H1 (cell line): ENCODE measurements at places on chromosomes 6 and 20. TPM values are rescaled to one million over a fixed set of nuclear protein-coding genes. Genes with fewer than 3 reads are reported as not detected.
A peak's percentile ranks its signal among the peaks of the same experiment; 100 is the strongest.

Gene MAFB
- total RNA-seq: 1.6 and 1.8 TPM in 2 replicates

Gene GNMT
- total RNA-seq: 1.8 TPM in 2 replicates

Gene FAM209B
- total RNA-seq: 0.82 TPM in 1 of 2 replicates, not detected in the other

Gene GPX5
- not detected in 2 replicates for total RNA-seq

Gene GGTLC1
- not detected in 2 replicates for total RNA-seq

Gene MCCD1
- total RNA-seq: not detected in 2 replicates

Gene COMMD7
- total RNA-seq: 48.8 and 48.9 TPM in 2 replicates

Gene CCN5
- total RNA-seq: not detected in 2 replicates

Gene MBOAT1
- 19.5 and 19.6 TPM in 2 replicates for total RNA-seq

Gene DDR1
- 181 and 182 TPM in 2 replicates for total RNA-seq

Gene COL19A1
- not detected in 2 replicates for total RNA-seq

GRCh38 chr20:10157549-10157948, 61.1 kb upstream of the SNAP25 start:
- DNase-seq: no peak

DNA sequence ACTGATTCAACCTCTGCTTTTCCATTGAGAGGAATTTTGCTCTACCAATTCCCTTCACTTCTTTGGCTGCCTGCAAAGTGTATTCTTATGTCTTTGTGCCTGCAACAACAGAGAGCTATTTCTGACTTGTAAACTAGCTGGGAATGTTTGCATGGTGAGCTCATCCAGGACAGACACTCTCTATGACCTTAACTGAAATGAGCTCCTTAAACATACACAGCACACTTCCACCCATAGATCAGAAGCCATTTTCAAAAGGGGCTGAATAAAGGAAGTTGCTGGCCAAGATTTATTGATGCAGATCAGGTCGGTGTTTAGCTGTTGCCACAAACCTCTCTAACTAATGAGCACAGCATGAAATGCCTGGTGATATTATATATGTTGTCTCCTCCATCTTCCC, 377.7 kb downstream of the BTBD9 start:
- peak; percentile 25 for DNase-seq

GRCh38 chr6:139583420-139583819, 209.0 kb upstream of the CITED2 start:
- no peak for DNase-seq

DNA sequence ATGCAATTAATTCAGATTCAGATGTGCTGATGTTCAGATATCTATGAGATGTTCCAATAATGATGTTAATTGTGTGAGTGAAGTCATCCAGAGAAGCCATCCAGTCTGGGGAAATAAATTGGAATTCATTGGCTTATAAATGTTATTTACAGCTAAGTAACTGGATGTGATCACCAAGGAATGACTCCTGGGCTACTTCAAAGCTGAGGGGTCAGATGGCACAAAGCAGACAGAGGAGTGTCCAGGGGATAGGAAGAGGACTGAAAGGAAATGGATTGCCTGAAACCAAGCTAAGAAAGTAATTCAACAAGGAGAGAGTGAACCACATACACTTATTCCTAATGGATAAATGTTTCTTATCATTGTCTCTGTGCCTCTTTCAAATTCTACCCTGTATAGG, 4.5 kb upstream of the MLIP start:
- no peak for DNase-seq

DNA sequence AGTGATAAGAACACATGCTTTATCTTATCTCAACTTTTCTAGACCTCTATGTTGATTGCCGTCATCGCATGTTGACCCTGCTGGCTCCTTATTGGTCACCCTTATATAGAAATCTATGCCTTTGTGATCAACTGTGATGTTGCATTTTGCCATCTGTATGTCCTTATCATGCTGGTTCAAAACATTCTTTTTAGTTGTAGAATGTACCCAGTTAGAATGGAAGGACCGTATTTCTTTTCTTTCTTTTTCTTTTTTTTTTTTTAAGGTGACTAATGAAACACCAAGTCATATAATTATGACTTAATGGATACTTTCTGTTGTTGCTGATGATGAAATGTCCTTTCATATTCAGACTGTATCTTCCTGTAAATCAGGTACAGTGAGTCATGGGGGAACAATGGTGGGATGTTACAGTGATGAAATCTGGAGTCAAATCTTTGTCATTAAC, 145.9 kb upstream of the CITED2 start:
- no peak for DNase-seq

GRCh38 chr6:101640131-101640530, 246.6 kb downstream of the GRIK2 start:
- DNase-seq: no peak

DNA sequence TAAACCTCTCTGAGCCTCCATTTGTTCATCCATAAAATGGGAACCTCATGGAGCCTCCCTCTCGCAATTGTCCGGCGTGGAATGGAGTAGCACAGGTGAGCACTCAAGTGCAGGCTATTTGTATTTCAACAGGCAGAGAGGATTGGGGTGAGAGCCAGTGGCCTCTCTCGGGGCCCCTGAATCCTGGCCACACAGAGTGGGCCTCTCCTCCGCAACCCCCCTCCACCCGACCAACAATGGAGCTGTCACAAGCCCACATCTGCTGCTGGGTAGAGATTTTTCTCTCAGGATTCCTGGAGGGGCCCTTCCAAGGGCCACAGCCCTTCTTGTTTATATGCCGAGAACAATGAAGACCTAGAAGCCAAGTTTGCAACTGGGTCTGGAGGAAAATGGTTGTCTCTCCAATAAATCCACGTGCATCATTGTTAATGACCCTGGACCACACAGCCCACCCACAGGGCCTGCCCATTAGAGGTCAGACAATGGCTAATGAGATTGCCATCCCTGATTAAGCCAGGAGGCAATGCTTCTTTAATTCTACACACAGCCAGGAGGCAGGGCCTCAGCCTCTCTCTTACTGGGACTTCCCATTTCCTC, 233.0 kb downstream of the ANKRD60 start:
- DNase-seq: no peak

DNA sequence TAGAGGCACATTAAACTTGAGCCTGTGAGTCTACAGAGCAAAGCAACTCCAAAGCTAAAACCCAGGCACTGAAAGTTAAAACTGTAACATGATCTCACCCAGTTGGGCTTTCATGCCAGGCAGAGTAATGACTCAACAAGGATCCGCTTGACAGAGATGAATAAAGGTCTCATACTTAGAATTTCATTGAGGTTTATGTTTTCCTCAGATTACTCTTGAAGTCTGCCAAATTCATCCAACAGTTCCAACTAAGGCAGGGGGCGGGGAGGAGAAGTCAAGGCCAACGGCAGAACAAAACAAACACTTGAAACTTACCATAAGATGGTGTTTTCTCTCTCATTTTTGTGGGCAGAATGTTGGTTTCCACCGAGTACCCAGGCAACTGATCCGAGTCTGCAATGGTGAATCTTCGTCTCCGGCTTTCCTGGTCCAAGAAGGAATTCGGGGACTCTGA, 54.0 kb upstream of the IPCEF1 start:
- DNase-seq: no peak

GRCh38 chr6:75431379-75431778, 62.2 kb downstream of the FILIP1 start:
- DNase-seq: no peak

- no peak for DNase-seq
Observed at GRCh38 chr20:24701668-24702067, 232.2 kb downstream of the SYNDIG1 start.

- DNase-seq: no peak
Observed at GRCh38 chr20:50491926-50492634, 18.1 kb upstream of the PTPN1 start.

- no peak for DNase-seq
Observed at GRCh38 chr6:504446-504980, 113.0 kb downstream of the IRF4 start.

- no peak for DNase-seq
Observed at GRCh38 chr6:44800171-44800783, 412.8 kb downstream of the CDC5L start.

DNA sequence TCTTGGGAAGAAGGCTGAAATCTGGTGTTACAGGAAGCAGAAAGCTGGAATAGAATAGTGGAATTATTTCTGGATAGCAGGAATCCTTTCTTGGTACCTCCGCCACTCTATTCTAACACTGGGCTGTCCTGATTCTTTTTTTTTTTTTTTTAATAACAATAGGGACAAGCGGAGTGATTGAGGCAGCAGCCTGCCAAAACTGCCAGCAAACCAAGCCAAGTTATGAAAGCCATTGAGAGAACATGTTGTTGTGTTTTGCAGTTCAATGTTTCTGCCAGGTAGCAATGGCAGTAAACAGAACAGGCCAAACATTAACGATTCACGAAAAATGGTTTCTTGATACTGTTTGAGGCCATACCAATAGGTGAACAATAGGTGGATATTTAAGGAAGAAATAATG, 47.1 kb downstream of the SLC26A8 start:
- no peak for DNase-seq

DNA sequence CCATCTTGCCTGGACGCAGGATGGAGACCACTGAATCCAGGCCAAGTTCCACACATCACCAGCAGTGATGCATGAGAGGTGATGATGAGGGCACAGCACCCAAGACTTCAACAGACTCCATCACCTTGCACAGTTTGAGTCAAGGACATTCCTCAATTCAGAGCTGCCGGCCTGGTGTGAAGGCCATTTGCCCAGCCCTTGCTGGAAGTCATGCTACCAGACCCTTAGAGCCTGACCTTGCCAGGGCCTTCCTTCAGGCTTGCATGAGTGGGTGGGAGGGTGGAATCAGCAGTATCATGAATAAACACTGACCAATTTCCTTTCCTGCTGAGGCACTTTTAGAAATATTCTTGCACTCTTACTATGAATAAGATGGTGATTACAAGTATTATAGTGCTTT, 130.2 kb upstream of the SSTR4 start:
- DNase-seq: no peak

GRCh38 chr20:41671143-41671542, 53.0 kb upstream of the CHD6 start:
- DNase-seq: no peak

- no peak for DNase-seq
Observed at GRCh38 chr6:152975204-152975915, 7.5 kb downstream of the FBXO5 start.

- DNase-seq: no peak
Observed at GRCh38 chr6:157434349-157435033, 53.5 kb downstream of the ZDHHC14 start.

DNA sequence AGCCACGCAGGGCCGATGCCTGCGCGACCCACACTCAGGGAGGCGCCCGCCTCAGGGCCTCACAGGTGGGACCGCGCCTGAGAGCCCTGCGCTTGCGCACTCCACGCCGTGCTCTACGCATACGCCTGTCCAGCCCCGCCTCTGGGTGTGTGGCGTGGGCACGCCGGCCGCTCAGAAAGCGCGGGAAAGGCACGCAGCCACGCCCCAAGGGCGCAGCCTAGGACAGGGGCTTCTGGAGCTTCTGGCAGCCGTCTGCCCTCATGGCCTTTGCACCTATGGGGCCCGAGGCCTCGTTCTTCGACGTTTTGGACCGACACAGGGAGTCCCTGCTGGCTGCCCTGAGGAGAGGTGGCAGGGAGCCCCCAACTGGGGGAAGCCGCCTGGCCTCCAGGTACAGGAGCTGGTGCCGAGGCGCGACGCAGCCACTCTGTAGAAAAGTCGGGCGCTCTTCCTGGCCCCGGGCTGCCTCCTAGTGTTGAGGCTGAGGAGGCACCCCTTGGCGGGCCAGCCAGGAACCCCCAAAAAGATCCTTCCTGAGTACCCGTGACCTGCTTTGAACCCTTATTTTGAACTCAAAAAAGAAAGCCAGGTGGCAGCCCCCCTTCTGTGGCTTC, at the start of gene SPO11:
SPO11 (plus strand) TSS at position 196 of the 614 bp plus-strand sequence; CDS start at position 261, 65 bp downstream.
- peak; percentile 38 for DNase-seq

GRCh38 chr6:117956386-117956785, 49.3 kb downstream of the SLC35F1 start:
- DNase-seq: no peak

- no peak for DNase-seq
Observed at GRCh38 chr6:35291491-35291890, 6.1 kb upstream of the DEF6 start.

GRCh38 chr20:9490161-9490560, 24.2 kb upstream of the LAMP5 start:
- DNase-seq: no peak

- no peak for DNase-seq
Observed at GRCh38 chr6:170049641-170050561, 241.0 kb downstream of the DLL1 start.

DNA sequence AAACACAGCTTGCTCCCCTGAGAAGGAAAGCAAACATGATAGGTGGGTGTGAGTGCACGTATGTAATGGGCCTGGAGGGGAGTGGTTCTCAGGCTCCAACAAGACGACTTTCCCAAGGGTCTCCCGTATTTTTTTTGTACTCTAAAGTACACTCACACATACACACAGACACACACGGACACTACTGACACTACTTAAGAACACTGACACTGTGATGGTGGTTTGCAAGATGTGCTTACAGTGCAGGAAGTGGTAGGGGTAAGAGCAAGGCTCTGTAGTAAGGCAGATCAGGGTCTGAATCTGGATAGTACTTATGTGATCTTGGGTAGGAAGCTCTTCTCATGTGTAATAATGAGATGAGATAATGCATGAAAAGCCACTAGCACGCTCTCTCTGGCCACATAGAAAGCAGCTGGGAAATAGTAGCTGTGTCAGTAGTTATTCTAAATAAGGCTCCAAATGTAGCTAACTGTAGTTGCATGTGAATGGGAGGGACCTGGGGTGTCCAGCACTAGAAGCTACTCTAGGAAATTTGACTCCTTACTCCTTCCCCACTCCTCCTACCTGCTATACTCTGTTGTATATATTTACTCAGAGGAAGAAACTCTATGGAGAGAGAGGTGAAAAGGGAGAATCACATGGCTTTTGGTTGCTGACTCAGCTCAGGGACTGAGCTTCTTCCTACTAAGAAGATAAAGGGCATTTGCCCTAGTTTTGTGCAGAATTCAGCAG, 8.4 kb upstream of the ZBTB24 start:
- DNase-seq: no peak

GRCh38 chr20:58161192-58161591, 67.3 kb downstream of the ANKRD60 start:
- no peak for DNase-seq

DNA sequence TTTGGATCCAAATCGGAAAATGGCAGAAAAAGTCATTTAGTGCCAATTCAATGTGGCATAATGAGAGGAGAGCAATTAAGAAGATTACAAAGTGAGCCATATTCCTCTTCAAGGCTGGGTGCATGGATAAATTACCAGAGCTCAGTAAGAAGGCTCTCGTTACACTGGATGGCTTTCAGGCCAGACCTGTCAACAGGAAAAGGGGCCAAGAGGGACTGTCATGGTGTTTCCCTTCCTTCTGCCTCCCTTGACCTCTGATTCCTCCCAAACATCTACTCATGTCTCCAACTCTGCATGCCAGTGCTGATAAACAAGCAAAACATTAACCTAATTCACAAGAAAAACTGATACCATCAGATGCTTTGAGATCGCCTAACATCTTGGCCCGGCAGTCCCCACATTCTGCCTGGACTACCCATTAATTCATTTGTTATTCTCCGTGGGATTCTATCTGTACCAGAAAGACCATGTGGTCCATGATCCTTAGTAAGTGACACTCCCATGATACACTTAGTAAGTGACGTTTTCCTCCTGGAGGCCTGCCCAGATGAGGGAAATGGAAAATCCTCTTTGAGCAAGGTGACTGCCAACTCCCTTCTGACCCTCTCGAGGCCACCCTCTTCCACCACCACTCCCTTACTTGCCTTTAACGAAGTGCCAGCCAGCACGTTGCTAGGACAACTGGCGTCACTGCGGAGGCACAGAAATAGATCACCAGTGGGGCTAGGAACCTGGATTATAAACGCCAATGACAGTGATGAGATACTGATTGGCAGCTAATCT, 239.2 kb downstream of the GMPR start:
- DNase-seq: no peak
